ENCODE measurements at places on chromosomes 13 and 19.

- no peak for DNase-seq
Observed at GRCh38 chr13:69287050-69287698, 820.5 kb upstream of the ATXN8OS start.

DNA sequence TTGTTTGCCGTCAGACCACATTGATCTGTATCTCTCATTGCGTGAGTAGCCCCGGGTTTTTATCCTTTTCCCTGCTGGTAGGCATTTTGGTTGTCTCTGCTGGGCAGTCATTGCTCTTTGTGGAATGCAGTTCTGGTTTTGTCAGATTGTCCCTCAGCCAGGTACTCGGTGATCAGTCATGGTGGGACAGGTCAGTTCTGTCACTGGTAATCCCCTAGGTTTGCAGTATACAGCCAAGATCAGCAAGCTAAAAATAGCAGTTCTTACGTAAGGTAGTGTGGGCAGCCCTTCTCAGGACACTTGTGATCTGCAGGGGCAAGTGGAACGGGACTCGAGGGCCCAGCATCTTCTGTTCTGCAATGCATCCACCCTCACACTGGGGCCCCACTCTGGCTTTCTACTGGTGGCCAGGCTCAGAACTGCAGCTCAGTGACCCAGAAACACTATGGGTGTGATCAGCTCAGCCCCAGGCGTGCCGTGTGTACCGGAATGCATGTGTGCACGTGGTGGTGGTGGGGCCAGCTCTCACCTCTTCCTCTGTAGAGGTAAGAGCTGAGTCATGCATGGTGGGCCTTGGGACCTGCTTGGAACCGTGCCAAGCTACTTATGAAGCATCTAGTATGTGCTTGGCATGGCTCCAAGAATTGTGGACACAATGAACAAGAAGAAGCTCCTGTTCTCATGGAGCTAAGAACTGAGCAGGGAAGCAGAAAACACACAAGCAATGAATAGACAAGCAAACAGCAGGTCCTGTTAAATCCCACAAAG is 6.3 kb downstream of the PLEKHF1 start:
- DNase-seq = peak; percentile 70

GRCh38 chr19:46898731-46899130 is 37.9 kb downstream of the ARHGAP35 start:
- no peak for DNase-seq

DNA sequence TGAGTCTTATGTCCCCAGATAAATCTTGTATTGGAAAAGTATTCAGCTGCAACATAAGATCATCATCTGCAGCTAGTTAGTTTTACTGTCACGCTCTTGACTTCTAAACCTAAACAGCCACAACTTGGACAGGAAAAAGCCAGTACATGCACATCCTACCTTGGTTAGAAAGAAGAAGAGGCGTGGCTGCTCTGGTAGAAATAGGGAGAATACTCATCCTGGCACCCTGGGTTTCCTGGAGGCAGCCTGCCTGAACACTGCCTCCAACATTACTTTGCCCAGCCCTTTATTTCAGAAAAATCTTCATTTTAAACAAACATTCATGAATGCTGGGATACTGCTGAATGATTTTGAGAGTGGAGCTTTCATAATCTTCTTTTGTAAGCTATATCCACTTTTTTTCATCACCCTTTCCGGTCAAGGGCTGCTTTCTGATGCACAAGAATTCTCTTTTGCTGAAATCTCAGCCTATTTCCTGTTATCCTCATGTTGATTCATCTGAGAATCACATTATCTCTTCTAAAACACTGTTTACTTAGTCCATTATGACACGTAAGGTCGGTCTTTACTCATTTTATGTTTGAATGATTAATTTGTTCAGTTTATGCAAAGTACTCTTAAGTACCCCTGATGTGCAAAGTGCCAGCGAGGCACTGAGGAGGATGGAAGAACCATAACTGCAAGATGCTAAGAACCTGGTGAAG is 55.2 kb downstream of the STARD13 start:
- DNase-seq = no peak

GRCh38 chr13:97068151-97068550 is 73.9 kb upstream of the OXGR1 start:
- no peak for DNase-seq

DNA sequence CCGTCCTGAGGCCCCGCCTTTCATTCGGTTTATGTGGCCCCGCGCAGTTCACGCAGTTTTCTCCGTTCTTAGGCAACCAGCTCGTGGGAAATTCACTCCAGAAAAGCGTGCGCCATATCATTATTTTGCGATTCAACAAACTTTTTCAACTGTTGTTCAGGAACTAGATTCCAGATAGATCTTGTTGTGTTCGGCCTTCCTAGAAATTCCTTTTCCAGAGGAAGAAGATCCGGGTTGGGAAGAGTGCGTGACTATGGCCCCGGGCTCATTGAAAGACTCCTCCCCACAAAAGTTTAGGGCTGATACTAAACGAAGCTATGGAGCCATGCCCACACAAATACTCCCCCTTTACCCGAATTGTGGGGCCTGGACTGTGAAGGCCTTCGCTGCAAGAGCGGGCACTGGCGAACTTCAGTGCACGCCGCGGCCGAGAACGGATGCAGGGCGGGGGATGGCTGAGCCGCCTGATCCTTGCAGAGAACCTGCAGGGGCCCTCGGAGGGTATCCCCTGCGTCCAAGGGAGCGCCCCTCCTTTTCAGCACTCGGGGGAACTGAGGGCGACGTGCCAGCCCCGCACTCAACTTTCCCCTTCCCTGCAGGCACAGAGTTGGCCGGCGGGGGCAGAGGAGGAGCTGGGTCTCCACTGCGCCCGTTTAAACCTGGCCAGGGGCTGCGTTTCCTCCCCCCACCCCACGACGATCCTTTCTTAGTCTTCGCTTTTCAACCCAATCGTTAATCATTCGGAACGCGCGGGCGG is 904 bp upstream of the SOX1 start:
- DNase-seq = no peak

- no peak for DNase-seq
Observed at GRCh38 chr13:100532090-100532766, 56.4 kb downstream of the GGACT start.

DNA sequence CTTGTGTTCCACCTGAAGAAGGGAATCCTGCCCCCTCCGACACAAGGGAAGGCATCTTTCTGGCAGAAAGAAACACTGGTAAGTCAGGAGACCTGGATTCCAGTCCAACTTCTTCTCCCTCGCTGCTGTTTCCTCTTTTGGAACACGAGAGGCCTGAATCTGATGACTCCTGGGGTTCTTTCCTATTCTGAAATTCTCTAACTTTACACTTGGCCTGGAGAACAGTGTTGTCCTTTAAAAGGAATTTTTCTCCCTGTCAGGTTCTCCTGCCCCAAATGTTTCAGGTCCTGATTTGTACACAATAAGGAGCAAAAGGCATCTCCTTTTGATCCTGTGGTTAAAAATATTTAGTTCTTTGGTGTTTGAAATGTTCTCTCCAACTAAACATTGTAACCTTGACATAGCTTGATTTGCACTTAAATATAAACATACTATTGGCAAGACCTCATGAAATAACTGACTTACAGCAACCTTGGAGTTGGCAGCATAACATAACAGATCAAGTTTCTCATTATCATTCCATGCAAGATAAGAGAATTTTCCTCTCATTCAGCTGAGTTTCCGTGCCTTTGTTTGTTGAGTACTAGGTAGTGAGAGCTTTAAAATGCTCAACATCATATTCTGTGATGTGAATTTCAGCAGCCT is 244.8 kb downstream of the COG6 start:
- DNase-seq = no peak

Data from T-helper 2 cell (primary cell).